Neural progenitor cell (in vitro differentiated cells): ENCODE measurements at places on chromosomes 7 and 10.
A peak's percentile ranks its signal among the peaks of the same experiment; 100 is the strongest.

GRCh38 chr10:91220954-91221675, 652 bp downstream of the PCGF5 start:
- DNase-seq, result peak; percentile 62

GRCh38 chr10:99537989-99538917, 5.5 kb downstream of the NKX2-3 start:
- no peak for DNase-seq

DNA sequence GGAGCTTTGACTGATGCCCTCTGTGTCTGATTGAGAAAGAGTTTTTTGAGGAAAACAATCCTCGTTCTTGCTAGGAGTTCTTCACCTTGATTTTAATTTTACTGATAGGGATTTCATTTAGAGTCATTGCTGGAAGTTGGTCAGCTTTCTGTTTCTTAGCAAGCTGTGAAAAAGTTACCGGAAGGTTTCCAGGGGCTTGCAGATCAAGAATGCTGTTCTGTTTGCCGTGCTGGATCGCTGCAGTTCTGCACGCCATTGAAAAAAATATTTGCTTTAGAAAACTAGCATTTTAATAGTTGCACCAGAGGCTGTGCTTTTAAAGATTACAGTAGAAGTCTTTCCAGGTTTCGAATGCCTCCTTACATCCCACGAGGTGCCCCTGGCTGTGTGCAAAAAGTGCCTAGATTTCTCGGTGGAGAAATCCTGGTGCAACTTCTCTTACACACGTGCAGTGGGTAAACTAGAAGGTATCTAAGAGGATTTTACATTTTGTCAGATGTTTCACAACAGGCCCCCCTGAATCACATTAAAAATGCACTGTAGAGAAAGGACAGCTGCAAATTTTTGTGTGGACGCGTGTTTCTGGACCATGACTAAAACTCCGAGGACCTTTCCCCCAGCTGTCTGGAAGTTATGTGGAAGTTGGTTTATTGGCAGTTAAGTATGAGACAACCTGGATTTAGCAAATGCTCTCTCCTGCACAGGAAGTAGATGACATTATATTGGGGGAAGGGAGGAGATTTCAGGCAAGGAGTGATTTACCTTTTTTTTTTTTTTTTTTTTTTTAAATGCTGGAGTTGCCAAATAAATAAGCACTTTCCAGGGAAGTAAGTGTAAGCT, 5.8 kb downstream of the TCF7L2 start:
- no peak for DNase-seq

- peak; percentile 25 for DNase-seq
Observed at GRCh38 chr10:128043259-128044045, 82.8 kb downstream of the MKI67 start.

GRCh38 chr7:154896076-154896475, 106.8 kb downstream of the PAXIP1 start:
- no peak for DNase-seq

DNA sequence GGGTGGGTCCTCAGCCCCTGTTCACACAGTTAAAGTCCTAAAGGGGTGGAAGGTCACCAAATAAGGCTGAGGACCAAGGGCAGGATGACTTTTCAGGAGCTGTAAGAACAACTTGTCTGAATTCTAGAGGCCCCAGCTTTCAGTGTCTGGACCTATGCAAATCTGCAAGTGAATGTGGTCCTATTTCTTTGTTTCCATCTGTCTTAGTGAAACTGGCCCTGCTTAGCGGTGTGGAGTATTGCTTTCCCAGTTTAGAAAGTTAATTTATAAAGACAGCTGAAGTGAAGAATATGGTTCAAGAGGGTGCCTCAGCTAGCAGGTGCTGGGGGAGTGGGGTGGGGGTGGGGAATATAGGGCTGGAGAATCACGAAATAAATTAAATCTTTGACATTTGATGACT, 40.1 kb downstream of the HHEX start:
- DNase-seq, result no peak

GRCh38 chr10:17428351-17429097, 25.9 kb downstream of the ST8SIA6 start:
- DNase-seq, result peak; percentile 42

DNA sequence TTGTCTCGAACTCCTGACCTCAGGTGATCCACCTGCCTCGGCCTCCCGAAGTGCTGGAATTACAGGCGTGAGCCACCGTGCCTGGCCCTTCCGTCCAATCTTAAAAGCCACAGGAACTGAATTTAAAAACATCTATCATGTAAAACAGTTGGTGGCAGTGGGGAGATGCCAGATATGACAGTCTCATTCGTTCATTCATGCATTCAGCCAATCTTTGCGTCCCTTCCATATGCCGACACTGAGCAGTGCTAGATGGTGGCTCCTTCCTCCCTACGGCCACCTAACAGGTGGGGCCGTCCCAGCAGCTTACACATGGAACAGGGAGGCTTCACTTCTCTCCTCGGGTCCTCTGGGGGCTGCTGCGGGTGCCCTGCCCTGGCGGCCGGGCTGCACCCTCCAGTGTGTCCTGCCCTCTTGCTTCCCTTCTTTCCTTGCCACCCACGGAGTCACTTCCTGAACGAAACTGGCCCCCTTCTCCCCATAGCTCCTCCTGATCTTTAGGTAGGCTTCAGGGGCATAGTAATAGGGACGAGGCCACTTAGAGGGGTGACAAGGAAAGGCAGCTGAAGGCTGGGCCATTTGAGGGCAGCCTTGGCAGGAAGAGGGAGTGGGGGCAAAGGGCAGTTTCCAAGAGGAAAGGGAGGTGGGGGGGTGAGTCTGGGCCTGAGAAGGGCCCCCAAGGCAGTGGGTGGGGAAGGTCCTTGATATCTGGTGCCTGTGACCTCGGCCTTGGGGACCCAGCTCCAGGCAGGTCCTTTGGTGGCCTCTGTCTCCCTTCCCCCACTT, 53.8 kb downstream of the PROSER2 start:
- DNase-seq, result no peak

GRCh38 chr7:132002343-132002968, 446.0 kb upstream of the PODXL start:
- no peak for DNase-seq

- peak; percentile 78 for DNase-seq
Observed at GRCh38 chr10:65570143-65571010, 1355.5 kb upstream of the LRRTM3 start.

DNA sequence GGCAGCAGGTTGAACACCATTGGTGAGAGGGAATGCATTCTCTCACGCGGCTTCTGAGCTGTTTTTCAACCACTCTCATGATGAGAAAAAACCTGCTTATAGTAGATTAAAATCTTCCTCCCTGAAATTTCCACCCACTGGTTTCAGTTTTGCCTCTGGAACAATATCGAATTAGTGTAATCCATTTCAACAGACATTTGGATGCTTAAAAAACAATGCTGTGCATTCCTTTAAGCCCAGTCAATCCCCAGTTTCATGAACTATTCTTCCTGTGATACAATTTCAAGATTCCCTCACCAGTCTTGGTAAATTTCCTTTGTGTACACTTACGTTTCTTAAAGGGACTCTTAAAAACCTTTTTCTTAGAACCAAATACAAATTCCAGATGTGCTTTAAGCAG, 89.6 kb downstream of the ITIH5 start:
- DNase-seq, result no peak

- no peak for DNase-seq
Observed at GRCh38 chr10:122379041-122379440, 4.5 kb downstream of the PLEKHA1 start.

DNA sequence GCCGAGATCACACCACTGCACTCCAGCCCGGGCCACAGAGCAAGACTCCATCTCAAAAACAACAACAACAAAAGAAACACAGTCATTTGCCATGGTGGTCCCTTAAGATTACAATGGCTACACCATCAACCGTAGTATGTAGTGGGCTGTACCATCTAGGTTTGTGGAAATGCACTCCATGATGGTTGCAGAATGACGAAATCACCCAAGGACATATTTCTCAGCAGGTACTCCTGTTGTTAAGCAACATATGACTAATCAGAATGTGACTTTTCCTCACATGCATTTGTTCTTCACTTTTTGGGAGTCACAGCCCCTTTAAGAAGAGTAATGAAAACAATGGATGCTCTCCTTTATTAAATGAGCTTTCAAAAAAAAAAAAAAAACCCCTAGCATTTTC, 11.0 kb downstream of the SVIL start:
- DNase-seq, result no peak

DNA sequence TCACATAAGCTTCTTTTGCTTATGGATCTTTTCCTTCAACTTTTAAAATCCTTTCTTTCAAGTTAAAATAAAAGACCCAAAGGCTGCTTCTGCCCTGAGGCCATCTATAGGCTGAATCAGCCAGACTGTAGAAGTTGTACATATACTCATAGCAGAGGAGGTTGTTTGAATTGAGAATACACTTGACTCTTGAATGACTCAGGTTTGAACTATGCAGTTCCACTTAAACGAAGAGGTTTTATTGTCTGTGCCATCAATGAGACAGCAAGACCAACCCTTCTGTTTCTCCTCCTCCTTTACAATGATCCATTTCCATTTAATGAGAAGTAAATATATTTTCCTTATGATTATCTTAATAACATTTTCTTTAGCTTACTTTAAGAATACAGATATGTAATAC, 5.8 kb downstream of the ZNF365 start:
- no peak for DNase-seq

- no peak for DNase-seq
Observed at GRCh38 chr10:101838416-101838970, 5.1 kb downstream of the KCNIP2 start.

DNA sequence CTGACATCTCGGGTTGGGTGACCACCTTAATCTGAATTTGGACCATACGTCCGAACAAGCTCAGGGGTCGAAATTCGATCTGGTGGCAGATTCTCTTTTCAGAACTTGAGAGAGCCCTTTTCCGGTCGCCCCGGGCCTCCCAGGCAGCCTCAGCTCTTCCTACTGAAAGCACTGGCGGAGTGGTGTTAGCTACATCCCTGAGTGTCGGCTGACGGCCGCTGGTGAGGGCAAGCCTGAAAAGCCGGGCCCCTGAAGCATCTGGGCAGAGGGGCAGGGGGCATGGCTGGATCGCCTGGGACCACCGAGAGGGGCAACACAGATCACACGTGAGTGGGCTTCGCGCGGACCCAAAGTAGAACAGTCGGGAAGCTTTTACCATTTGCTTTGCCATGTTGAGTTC, 116.1 kb downstream of the SMURF1 start:
- DNase-seq, result peak; percentile 23

DNA sequence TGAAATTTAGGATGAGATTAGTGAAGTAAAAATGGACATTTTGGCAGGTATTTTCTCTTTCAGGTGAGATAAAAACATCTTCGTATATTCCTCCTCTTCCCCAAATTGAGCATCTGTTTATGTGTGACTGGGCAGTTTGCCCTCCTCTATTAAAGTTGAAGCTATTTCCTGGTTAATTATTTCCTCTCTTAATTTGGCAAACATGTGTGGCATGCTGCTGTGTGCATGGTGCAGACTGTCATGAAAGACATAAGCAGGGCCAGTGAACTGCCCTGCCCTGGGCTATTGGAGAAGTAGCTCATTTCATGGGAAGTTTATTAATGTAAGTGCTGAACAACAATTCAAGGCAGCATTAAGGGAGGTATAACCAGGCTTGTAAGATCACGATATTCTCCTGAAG, 52.6 kb downstream of the EVX1 start:
- DNase-seq, result no peak

DNA sequence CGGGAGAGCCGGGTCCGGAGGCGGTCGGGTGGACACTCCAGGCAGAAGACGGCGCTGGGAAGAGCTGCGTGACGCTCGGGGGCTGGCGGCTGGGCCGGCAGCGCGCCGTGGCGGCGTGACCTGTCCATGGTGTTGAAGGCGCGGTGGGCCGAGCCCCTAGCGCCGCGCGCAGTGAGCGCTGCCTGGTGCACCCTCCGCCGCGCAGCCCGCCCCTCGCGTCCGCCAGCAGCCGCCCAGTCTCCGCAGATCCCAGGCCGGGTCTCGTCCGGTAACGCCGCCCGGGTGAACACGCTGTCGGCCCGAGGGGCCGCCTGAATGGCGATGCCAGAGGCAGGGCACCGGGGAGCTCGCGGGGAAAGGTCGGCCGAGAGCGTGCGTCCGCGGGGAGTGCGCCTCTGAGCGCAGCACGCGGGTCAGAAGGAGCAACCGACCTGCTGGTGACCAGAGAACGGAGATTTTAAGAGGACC, 657 bp upstream of the TMEM178B start:
- peak; percentile 92 for DNase-seq

DNA sequence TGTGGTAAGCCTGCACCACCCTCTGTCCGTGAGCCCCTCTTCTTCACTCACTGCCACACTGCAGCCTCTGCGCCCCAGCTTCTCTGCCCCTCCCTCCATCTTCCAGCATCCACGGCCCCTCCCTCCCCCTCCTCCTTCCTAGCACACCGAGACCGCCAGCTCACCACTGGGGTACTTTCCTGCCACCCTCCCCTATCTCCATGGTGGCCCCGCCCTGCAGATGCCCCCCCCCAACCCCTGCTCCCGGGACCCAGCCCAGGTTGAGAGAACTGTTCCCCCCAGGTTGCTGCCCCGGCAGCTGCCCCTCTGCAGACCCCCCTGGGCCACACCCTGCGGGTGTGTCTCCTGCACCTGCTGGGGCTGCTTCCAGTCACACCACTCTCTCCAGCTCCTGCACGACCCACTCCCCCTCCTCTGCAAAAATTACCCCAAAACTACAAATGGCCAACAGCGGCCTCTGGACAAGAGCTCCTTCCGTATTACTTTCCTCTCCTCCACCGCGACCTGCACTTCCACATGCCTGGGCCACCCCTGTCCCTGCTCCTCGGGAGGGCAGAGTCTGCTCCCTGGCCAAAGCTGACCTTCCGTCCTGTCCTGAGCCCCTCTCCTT, 209.2 kb upstream of the PPP2R2D start:
- DNase-seq, result no peak

DNA sequence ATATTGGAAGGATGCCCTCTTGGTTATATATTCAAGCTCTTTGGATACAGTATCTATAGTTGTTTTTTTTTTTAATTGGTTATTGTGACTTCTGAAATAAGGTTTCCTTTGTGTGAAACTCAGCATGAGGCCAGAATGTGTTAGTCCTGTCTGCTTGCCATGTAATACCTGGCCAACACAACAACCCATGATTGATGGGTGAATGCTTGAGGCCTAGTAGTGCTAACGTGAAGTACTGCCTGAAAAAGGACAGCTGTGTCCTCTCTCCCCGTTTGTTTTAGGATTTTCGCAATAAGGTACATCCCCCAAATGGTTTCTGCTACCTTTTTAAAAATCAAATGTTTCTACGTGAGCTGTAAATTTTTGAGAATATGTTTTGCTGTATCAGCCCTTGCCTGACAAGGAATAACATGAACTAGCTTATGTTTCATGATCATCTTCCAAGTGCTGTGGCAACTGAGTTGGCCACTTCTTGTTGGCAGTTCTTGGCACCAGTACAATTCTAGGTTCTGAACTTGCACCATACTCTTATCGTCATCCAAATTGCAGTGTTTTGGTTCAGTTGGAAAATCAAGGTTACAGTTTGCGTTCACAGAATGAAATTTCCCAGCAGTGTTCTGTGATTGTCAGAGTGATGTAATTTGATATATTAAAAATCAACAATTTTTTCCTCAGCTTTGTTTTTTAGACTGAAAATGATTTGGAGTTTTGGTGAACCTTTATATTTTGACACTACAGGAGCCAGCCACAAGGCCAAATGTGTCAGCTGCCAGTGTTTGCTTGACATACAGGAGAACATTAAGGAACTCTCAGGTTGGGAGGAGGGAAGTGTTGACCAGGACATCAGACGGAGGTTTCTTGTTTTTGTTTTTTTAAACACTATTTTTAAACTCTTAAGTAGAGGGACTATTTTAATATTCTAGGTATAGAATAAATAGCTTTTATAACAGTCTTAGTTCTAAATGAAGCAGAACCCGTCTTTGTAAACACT, 13.5 kb upstream of the ASCC1 start:
- DNase-seq, result no peak

- DNase-seq, result no peak
Observed at GRCh38 chr10:119191881-119192280, 13.3 kb upstream of the PRDX3 start.
